ENCODE measurements at places on chromosomes 11 and 22.
A peak's percentile ranks its signal among the peaks of the same experiment; 100 is the strongest.

DNA sequence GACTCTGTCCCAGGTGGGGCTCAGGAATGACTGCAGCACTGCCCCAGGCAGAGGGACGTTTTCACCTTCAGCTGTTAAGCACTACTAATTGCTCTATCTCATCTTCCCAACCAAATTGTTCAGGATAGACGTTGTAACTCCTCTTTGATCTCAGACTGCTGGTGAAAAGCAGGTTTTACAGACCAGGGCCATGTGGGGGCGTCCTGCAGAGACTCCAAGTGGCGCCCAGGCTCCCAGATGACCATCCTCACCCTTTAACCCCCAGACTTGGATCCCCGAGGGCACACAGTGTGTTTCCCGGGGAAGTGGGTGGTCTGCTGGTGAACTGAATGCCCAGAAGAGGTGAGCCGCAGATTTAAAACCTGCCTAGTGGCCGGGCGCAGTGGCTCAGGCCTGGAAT lies 23.9 kb downstream of the FADD start:
- DNase-seq, result no peak

DNA sequence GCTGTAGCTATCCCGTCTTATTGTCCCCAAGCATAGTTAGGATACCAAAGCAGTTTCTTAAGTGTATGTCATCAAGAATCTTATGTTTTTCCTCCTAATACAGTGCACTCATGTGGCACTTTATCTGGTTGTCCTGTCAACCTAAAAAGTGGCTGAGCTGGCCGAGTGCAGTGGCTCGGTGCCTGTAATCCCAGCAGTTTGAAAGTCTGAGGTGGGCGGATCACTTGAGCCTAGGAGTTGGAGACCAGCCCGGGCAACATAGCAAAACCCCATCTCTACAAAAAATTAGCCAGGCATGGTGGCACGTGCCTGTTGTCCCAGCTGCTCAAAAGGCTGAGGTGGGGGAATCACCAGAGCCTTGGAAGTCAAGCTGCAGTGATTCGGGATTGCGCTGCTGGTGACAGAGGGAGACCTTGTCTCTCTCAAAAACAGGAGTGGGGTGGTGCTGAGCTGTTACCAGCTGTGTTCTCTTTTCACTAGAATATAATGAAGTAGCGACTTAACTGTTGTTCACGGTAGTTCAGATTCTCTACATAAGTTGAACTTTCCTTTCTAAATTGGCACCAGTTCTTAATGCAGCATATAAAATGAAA lies 48.1 kb downstream of the EP300 start:
- DNase-seq, result no peak

GRCh38 chr11:79397252-79397651 lies 43.6 kb downstream of the TENM4 start:
- DNase-seq, result no peak

GRCh38 chr11:94295534-94295933 lies 8.8 kb upstream of the IZUMO1R start:
- DNase-seq, result no peak

DNA sequence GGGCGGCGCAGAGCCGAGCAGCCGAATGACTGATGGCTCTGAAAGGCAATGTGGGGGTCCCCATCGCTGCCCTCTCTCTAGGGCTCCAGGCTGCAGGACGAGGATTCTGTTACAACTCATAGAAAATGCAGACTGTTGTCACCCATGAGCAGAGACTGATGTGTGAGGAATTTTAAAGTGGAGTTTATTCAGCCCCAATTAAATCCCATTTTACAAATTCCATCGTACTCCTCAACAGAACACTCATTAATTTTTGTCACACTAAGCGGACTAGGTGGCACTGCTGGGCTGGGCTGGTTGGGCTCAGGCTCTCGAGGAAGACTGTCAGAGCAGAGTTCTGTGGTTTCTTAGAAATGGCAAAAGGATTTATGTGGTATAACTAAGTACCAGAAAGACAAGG lies 102.6 kb upstream of the SPON1 start:
- peak; percentile 61 for DNase-seq

DNA sequence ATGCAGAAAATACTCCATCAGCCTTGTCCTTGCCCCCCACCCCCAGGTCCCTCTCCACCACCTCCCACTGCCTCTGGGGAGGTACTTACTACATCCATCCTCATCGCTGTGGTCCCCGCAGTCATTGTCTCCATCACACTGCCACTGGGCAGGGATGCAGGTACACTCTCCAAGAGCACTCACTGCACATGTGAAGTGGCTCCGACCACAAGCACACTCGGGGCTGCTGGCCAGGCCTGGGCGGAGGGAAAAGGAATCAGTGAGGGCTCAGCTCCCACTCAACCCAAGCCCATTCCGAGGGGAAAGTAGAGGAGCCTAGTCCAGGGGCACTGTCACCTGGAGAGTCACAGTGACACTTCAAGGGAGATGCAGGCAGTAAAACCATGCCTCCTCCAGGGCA lies 15.7 kb downstream of the LRP4 start:
- no peak for DNase-seq

- no peak for DNase-seq
These were observed 60.5 kb downstream of the HIPK3 start for GRCh38 chr11:33317662-33318061.

DNA sequence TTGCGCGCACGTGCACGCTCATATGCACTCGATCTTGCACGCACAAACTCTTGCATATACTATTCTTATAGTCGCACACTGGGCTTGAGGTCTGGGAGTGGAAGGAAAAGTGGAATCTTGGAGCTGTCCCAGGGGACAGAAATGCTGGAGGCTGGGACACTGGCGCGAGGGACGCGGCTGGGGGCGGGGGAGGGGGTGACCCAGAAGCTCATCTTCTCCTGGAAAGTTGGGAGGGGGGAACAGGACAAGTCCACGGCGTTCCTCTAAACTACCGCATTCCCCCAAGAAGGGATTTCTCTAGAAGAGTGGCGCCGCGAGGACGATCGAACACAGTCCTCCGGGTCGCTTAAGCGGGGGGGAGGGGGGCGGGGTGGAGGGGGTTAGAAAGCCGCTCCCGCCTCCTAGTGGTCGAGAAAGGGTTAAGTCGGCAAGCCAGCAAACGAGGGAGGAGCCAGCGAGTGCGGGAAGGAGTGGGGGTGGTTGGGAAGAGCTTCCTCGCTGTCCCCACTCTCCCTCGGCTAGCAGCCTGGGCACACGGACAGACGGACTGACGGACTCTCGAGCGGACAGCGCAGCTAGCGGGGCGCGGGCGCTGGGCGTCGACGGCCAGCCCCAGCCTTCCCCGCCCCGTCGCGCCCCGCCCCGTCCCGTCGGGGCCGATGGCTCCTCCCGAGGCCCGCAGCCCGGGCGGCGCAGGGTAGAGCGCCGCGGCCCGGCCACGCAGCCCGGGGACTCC lies at the start of gene RTN4RL2:
Gene RTN4RL2, plus strand, starts transcription at position 507 of the 736 bp plus-strand sequence. CDS start 338 bp downstream, outside the sequence.
- DNase-seq, result peak; percentile 41

DNA sequence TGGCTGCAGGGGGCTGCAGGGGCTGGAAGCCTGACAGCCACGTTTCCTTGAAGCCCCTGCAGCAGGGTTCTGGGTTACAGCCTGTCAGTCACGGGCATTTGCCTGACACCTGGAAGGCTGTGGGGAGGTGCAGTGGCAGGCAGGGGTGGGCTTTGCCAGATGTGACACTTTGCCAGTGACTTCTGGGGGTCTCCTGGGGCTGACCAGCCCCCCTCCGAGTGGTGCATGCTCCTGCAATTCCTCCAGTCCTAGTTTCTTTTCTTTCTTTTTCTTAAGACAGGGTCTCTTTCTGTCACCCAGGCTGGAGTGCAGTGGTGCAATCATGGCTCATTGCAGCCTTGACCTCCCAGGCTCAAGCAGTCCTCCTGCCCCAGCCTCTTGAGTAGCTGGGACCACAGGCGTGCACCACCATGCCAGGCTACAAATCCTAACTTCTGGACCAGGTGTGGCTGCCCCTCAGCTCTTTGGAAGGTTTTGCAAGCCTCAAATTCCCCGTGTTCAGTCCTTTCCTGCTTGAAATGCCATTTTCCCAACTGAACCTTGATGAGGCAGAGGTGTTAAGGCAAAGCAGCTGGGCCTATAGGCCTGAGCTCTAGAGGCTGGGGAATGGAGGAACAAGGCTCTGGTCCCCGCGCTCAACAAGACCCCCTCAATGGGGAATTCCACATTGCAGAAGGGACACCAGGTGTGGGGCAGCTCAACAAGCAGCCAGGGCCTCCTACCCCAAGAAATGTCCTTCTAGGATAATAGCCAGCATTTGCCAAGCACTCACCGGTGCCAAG lies 20.2 kb upstream of the CHKA start:
- no peak for DNase-seq

Measured in CD4-positive, alpha-beta T cell treated with Interleukin-6 for 4 hours (primary cell).